ENCODE measurements at places on chromosomes 6 and 20.

GRCh38 chr20:33789109-33789857 lies 21.9 kb upstream of the CHMP4B start:
- no peak for DNase-seq

GRCh38 chr6:51024126-51024525 lies 205.5 kb downstream of the TFAP2B start:
- DNase-seq, result no peak

DNA sequence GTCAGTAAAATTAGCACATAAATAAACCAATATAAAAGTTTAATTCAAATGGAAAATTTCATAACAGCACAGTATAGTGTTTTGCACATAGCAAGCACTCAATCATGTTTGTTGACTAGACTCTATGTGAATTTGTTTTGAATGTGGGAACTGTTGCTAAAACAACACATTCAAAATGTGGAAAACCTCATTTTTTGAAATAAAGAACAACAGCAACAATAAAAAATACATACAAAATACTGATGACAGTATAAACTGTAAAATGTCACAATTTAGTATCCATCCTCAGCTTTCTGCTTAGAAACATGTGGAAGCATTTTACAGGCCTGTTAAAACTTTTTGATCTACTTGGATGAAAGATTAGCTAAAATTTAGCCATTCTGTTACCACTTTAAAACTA lies 47.4 kb downstream of the HDAC2 start:
- no peak for DNase-seq

DNA sequence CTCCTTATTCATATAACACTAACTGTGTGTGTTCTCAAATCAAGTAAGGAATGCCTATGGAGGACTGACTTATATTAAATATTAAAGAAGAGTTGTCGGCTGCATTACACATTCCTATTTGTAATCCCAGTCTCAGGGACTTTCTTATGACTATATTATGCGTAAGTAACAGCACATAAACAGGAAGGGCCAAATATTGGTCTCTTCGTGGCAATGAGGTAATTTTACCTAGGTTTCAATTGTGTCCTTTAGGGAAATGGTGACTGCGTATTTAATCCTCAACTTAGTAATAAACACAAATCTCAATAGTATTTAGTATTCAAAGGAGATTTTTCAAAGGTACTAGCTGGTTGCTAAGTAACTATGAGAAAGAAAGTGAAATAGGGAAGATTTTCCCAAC lies 22.8 kb upstream of the EPM2A start:
- DNase-seq, result no peak

- no peak for DNase-seq
Observed at GRCh38 chr6:65546894-65547293, 160.1 kb downstream of the EYS start.

DNA sequence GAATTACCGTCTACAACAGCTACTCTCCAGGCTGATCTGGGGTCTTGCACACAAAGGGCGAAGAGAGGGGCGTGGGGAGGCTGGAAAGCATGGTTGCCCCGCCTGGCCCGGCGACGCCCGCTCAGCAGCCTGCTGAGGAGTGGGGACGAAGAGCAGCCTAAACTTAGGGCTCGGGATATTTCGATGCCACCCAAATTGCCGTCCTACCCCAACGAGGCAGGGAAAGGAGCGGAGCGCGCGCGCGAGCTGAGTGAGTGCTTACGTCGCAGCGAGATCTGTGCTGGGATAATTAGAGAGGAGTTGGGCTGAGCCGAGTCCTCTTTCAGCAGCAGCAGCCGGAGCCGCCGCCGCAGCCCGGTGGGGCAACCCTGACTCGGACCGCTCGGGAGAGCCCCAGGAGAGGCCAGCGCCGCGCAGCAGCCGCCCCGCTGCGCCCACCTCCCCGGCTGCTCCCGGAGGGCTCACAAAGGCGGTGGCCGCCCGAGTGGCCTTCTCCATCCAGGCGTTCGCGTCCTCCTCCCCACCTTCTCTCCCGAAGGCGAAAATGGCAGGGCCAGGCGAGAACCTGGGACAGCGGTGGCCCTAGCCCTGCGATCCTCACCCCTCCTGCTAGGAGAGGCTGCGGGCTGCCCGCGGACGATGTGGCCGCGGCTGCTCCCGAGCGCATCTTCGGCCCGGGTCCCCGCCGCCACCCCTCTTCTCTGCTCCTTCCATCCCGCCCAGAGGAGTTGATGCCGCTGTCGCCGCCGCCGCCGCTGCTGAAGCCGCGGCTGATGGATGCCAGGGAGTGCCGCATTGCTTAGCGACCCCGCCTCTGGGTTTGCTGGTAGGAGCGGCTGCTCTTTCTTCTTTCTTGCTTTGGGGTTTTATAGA lies at the start of gene CLVS2:
CLVS2 (plus strand) TSS at position 315 of the 873 bp plus-strand sequence. CDS start 1,543 bp downstream, outside the sequence.
- peak; percentile 59 for DNase-seq

GRCh38 chr20:4740774-4741431 lies 19.2 kb downstream of the PRND start:
- DNase-seq, result no peak

DNA sequence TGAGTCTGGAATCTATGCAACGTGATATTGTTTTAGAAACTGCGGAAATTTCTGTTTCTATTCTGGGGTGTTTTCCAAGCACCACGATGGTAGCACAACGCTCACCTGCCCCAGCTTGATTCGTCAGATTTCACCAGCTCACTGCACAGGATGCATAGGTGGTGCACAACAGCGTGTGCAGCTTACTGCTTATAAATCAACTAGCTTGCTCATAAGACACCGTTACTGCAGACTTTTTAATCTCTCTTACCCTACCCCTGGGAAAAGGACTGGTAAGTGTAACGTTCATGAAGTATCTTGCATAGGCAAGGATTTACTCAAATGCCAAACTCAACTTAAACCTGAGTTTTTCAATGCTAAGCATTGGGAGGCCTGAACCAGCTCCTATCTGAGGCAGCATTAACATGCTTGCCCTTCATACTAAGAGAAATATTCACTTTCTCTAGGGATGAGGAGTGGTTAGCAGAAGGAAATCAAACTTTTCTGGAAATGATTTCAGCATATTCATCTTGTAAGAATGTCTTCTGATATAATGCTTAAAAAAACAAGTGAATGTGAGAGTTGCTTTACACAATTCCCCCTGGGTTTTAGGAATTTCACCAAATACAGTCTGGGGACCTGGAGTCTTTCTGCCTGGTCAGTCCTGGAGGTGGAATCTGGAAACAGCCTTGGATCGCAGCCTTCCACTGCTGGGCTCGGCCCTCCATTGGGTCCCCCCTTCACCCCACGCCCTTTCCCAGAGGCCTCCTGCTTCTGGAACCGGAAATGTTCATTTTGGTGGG lies 100.6 kb downstream of the DACT2 start:
- no peak for DNase-seq

- no peak for DNase-seq
Observed at GRCh38 chr6:31393932-31394331, 9.5 kb upstream of the MICA start.
